ENCODE measurements at places on chromosomes 1 and 21.

DNA sequence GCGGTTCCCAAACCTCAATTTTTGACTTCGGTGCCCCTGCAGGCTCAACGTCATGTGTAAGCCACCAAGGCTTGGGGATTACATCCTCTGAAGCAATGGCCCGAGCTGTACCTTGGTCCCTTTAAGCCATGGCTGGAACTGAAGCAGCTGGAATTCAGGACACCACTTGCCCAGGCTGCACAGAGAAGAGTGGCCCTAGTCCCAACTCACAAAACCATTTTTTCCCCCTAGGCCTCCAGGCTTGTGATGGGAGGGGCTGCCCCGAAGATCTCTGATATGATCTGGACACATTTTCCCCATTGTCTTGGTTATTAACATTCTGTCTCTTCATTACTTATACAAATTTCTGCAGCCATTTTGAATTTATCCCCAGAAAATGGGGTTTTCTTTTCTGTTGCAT lies 233.3 kb upstream of the ADGRL4 start:
- DNase-seq: no peak

GRCh38 chr1:93614541-93614940 lies 67.1 kb downstream of the BCAR3 start:
- DNase-seq: no peak

- no peak for DNase-seq
These were observed 6.6 kb upstream of the PRRX1 start for GRCh38 chr1:170657275-170657853.

- no peak for DNase-seq
These were observed 2.0 kb downstream of the POLR3C start for GRCh38 chr1:145826030-145826429.

- DNase-seq: no peak
These were observed 65.8 kb downstream of the TRABD2B start for GRCh38 chr1:47931395-47931794.

DNA sequence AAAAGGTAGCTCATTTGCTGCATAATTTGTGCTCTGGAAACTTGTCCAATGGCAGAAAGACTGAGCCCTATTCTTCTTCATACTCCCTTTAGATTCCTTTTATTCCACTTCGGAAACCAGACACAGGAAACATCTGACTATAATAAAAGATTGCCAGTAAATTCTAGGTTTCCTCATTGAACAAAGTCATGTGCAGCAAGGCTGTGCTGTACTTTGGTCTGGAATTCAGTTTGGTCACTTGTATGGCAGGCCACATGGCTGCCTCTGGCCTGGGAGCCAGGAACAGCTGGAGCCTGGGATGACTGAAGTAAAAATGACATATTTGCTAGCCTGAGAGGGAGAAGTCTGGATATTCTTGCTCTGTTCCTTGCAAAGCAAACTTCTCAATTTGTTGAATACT lies 79.6 kb downstream of the ST3GAL3 start:
- DNase-seq: no peak

GRCh38 chr1:202189001-202189790 lies 4.4 kb upstream of the LGR6 start:
- peak; percentile 64 for DNase-seq

GRCh38 chr1:153415850-153416570 lies at the start of gene S100A7A:
Gene S100A7A (plus strand): TSS chr1:153416520. CDS start chr1:153418083, 1,563 bp downstream.
- no peak for DNase-seq

GRCh38 chr1:89633248-89633799 lies 404 bp downstream of the LRRC8C start:
- DNase-seq: peak; percentile 59

Measured in Ammon's horn (tissue), 1 donor.